Stimulated activated CD4-positive, alpha-beta T cell treated with anti-CD3 and anti-CD28 coated beads, TNF-alpha, amount 100 ng/mL, for 24 hours (primary cell): ENCODE measurements at places on chromosomes 16 and 17.

DNA sequence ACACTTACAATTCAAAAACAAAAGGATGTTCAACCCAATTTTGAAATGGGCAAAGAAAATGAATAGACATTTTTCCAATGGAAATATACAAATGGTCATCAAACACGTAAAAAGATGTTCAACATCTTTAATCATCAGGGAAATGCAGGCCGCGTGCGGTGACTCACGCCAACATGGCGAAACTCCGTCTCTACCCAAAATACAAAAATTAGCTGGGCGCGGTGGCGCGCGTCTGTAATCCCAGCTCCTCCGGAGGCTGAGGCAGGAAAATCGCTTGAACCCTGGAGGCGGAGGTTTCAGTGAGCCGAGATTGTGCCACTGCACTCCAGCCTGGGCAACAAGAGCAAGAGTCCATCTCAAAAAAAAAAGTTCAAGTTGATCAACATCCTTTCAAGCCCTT lies 1.8 kb upstream of the CLUAP1 start:
- no peak for DNase-seq

GRCh38 chr17:18928628-18929125 lies 23.3 kb upstream of the SLC5A10 start:
- no peak for DNase-seq

GRCh38 chr16:83808573-83809014 lies 816 bp downstream of the HSBP1 start:
- DNase-seq = no peak

- DNase-seq = no peak
These were observed 1.1 kb upstream of the THRA start for GRCh38 chr17:40061609-40062038.

DNA sequence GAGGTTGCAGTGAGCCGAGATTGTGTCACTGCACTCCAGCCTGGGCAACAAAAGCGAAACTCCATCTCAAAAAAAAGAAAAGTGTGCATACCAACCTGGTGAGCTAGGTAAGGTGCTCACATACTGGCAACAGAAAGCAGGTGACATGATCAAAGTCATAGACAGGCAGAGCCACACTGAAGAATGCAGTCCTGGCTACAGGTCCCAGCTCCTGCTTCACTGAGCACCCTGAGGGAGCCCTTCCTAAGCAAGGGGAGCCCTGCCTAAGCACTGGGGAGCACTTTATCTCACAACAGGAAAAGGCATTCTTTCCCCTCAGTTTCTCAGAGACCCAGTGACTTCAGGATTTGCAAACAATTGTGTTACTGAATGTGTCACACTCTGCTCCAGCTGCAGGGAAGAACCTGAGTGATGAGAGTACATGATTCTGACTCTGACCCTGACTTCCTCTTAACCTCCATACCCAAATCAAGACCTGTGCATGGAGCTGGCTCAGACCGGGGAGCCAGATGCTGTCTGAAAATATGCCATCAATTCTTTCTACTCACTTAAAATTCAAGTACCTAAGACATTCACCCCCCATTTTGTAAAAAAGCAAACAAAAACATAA lies 40.5 kb downstream of the ANKRD11 start:
- no peak for DNase-seq

DNA sequence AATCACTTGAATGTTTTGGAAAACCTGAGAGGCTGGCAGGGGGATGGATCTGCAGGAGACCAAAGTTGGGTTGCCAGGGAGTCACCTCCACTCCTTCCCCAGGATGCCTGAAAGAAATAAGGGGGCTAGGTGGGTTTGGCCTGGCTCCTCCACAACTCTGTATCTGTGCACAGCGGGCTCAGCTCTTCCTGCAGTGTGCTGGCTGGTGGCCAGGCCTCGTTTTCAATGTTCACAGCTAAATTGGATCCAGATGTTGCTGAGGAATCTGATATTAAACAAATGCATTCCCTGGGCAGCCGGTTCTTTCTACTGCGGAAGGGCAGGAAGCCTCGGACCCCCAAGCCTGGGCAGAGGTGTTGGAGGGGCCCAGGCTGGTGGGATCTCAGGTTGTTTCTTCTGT lies 106.2 kb downstream of the N4BP1 start:
- no peak for DNase-seq

DNA sequence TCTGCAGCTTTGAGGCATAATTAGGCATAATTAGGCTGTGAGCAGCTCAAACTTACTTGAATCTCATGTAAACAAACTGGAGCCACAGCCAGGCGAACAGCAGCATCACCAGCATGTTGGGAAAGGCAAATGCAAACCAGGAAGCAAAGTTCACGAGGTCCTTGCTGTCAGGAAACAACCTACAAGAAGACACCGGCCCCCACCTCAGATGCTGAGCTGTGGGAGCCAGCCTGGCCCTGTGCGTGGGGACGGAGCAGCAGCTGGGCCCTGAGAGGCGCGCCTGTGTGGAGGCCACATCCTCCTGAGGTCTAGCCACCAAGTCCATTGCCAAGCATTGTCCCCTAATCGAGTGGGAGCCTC lies 12.2 kb downstream of the SLC13A5 start:
- no peak for DNase-seq
